Nephron progenitor cell (in vitro differentiated cells): ENCODE measurements at places on chromosomes 5 and 9.

DNA sequence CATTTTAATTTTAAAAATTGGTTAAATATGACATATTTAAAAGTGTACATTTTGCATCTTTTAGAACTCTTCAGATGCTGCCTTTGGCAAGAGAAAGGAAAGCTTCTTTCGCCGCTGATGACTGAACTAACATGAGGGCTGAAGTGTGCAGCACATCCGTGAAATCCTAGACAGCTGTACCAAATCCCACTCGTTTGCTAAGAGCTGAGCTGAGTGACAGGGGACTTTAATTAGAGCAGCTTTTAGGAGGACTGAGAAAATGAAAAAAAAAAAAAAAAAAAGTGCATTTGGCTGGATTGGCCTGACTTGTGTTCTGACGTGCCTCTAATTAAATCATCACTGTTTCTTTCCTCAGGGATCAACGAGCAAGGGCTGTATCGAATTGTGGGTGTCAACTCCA, 271.3 kb downstream of the ARHGAP26 start:
- DNase-seq = no peak

- no peak for DNase-seq
Measured at GRCh38 chr5:68381060-68381459, 165.5 kb downstream of the PIK3R1 start.

- DNase-seq = no peak
Measured at GRCh38 chr5:22644859-22645258, 208.3 kb downstream of the CDH12 start.

DNA sequence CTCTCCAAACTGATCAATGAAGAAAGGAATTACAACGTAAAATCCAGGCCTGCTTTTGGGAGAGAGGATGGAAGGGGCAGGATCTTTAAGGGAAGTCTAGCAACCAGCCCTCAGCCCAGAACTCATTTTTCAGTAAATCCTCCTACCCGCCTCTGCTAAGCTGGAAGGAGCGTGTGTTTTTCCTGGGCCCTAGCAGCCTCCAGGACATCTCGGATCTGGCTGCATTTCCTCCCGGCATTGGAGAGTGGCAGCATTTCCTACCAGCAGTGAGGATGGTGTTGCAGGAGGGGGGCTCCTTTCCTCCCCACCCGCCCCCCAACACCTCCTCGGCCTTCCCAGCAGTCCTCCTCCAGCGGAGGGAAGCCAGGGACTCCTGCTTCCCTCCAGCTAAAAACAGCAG, 54.5 kb downstream of the DCP2 start:
- DNase-seq = no peak

- DNase-seq = no peak
Measured at GRCh38 chr5:148776261-148776660, 50.1 kb upstream of the ADRB2 start.

- DNase-seq = peak; percentile 12
Measured at GRCh38 chr9:34125681-34126206, 754 bp downstream of the DCAF12 start.

DNA sequence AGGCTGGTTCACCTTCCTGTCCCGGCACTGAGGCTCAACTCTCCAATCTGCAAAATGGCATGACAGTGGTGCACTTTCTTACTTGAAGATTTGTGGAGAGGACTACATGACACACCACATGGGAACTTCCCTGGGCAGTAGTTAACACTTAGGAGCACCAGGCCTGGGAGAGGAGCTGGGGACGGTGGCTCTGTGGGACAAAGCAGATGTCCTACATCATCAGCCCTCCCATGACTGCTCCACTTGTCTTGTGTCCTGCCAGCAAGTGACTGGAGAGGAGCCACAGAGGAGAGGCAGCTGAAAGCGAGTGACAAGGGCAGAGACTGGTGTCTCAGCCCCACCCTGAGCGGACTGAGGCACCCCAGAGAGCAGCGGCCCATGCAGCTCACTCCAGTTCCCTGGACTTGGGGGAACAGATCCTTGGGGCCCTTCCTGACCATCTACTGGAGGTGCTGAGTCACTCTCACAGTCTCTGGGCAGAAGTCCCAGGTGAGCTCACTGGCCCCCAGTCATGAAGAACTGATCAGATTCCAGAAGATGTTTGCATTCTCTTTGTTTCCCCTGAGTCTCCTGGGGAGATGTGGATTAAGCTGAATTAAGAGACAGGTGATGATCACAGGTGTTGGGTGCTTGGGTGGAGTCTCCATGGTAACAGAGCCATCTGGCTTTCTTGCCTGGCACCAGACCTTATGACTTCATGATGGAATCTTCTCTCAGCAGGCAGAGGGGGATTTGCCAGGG, 13.2 kb upstream of the SLC25A48 start:
- no peak for DNase-seq

GRCh38 chr5:108345541-108346171, 36.2 kb downstream of the FBXL17 start:
- DNase-seq = no peak

- DNase-seq = no peak
Measured at GRCh38 chr5:32027717-32028458, 146.2 kb downstream of the GOLPH3 start.

DNA sequence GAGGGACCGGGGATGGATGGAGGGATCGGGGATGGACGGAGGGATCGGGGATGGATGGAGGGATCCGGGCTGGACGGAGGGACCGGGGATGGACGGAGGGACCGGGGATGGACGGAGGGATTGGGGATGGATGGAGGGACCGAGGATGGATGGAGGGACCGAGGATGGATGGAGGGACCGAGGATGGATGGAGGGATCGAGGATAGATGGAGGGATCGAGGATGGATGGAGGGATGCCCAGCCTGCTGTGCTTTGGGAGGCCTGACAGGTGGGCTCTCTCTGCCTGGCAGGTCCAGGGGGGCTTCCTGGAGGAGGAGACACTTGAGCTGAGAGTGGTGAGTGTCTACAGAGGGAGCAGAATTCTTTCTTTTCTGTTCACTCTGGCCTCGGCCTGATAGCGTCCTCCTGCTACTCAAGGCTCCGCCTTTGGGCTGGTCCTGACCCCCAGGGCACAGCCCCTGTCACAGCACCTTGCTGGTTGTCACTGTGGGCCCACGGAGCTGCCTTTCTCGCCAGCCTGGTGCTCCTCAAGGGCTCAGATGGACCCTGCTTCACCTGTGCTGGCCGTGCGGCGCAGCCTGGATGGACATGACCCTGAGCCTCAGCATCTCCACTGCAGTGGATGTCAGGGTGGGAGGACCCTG, 42.2 kb upstream of the RNF130 start:
- no peak for DNase-seq

- DNase-seq = no peak
Measured at GRCh38 chr9:131853434-131853833, 113.6 kb upstream of the RAPGEF1 start.

DNA sequence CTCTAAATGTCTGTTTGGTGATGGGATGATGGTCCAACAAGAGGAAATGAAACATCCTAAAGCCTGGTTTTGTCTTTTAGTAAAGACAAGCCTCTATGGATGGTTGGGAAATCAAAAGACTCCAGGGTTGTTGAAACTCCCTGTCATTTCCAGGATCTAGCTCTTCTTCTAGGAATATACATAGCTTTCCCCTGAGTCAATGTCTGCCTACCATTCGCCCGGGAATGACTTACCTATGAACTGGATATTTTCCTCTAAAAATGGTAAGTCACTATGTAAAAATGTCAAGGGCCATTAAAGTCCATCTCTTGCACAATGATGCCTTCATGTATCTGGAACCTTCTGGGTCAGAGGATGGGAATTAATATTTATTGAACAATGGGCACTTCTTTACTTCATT, 11.1 kb upstream of the KIF12 start:
- no peak for DNase-seq

GRCh38 chr5:114447084-114447773, 85.4 kb downstream of the KCNN2 start:
- DNase-seq = no peak

DNA sequence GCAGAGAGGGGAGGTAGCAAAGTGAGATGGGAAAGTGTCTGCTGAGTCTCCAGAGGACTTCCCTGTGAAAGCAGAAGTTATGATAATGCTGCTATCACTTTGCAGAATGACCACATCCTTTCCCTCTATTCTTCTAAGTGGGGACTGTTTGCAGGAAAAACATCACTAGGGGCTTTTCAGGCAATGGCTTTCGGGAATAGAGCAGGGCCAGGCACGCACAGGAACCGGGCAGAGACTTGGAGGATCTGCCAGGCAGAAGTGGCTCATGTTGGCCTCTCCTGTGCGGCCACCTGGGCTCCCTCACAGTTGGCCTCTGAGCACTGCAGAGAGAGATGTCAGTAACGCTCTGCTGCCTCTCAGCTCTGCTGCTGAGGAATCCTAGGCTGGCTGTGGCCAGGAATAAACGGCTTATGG, 214.7 kb downstream of the MAST4 start:
- no peak for DNase-seq

- no peak for DNase-seq
Measured at GRCh38 chr5:4627929-4628328, 512.2 kb upstream of the ADAMTS16 start.
